ENCODE measurements at places on chromosomes 3 and 15.

DNA sequence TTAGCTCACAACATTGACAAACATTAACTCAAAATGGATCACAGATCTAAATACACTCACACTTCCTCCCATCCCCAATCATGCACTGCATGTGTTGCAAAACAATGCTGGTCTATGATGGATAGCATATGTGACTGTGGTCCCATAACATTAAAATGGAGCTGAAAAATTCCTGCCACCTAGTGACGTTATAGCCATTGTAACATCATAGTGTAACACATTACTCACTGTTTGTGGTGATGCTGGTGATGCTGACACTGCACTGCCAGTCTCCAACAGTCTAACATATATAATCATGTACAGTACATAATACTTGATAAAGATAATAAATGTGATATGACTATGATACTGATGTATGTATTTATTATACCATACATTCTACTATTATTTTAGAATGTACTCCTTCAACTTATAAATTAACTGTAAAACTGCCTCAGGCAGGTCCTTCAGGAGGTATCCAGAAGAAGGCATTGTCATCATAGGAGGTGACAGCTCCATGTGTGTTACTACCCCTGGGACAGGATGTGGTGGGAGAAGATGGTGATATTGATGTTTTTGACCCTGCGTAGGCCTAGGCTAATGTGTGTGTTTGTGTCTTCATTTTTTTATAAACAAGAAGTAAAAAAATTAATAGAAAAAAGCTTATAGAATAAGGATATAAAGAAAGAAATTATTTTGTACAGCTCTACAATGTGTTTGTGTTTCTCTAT, 41.3 kb downstream of the TXNRD3 start:
- no peak for DNase-seq

GRCh38 chr3:142787719-142788118, 63.9 kb downstream of the TRPC1 start:
- no peak for DNase-seq

DNA sequence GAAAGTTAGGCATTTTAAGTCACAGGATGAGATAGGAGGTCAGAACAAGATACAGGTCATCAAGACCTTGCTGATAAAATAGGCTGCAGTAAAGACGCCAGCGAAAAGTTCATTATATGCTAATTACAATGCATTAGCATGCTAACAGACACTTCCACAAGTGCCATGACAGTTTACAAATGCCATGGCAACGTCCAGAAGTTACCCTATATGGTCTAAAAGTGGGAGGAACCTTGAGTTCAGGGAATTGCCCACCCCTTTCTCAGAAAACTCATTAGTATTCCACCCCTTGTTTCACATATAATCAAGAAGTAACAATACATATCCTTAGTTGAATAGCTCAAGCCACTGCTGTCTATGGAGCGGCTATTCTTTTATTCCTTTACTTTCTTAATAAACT, 92.7 kb upstream of the PLXND1 start:
- no peak for DNase-seq

- no peak for DNase-seq
Measured at GRCh38 chr3:81931265-81932251, 170.1 kb upstream of the GBE1 start.

DNA sequence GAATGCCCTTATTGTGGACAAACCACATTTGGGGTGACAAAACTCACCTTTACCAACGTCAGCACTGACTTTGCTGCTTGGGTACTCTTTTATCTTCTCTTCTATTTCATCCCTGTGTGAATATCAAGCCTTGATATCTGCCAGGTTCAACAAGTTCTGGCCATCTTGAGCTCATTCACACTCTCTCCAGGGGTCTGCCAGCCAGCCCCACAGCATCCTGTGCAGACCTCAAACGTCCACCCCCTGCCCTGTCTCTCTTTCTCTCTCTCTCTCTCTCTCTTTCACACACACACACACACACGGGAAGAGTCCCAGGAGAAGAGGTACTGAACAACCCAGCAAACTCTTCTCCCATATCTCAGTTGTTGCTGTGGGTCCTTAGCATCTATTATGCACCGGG, 10.7 kb downstream of the ILDR1 start:
- no peak for DNase-seq

Data from stimulated activated CD8-positive, alpha-beta memory T cell treated with anti-CD3 and anti-CD28 coated beads, Interleukin-4, amount 100 ng/mL, for 1 hour (primary cell).